Femur (tissue), 1 donor: ENCODE measurements at places on chromosomes 7 and 10.

DNA sequence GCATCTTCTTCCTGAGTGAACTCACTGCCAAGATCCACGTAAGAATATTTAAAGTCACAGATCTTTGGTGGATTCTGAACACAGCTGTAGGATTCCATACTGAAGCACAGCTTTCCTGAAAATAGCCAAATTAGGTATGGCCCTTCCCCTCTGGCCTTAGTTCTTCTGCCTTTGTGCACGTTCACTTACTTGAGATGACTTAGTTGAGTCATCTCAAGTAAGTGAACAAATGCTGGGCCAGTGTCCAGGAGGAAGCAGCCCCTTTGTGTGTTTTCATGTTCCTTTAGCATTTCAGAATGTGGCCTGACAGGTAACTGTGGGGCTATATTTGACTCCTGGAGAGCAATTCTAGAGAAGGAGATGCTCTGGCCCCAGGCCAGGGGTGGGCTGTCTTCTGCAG, 51.5 kb downstream of the CCNY start:
- DNase-seq = no peak

DNA sequence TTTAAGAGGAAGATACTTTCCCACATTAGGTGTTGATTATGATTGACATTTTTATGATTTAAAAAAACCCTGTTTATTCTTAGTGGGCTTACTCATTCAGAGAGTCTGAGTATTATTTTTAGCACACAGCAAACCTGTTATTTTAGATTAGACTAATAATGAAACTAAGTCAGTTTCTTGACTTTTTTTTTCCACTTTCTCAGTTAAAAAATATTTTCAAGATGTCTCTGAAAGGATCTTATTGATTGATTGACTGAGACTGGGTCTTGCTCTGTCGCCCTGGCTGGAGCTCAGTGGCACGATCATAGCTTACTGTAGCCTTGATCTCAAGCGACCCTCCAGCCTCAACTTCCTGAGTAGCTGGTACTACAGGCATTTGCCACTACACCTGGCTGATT, 20.4 kb upstream of the INPP5F start:
- DNase-seq = no peak

- no peak for DNase-seq
Measured at GRCh38 chr10:68171539-68172080, 60.3 kb downstream of the ATOH7 start.

DNA sequence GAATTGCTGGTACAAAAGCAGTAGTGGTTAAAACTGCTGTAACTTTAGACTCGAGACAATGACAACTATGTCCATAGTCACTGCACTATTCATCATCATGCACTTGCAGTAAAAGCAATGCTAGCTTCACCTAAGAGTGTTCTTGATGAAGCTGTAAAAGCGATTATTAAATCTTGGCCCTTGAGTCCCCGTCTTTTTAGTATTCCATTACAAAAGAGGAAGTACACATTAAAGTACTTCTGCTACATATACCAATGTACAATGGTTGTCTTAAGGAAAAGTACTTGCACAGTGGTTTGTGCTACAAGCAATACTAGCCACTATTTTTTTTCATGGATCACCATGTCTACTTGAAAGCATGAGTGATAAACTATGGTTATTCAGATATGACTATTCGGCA, 78.3 kb downstream of the ATAD1 start:
- DNase-seq = no peak
